ENCODE measurements at places on chromosomes 12 and 14. TPM values are rescaled to one million over a fixed set of nuclear protein-coding genes. Genes with fewer than 3 reads are reported as not detected.

The SYNJ2BP gene
- total RNA-seq: 12.2 TPM

The RNF212B gene
- not detected for total RNA-seq

The RPL36AL gene
- 89.8 TPM for total RNA-seq

The NELL2 gene
- not detected for total RNA-seq

The KITLG gene
- total RNA-seq: 98.4 TPM

- peak; percentile 81 for DNase-seq
Observed at GRCh38 chr12:3275171-3276041, 198.2 kb downstream of the TSPAN9 start.

- DNase-seq: no peak
Observed at GRCh38 chr14:96017882-96018281, 21.3 kb upstream of the C14orf132 start.

GRCh38 chr12:14765398-14765797 is 37.9 kb downstream of the WBP11 start:
- DNase-seq: no peak
